ENCODE measurements at places on chromosomes 4 and X. TPM values are rescaled to one million over a fixed set of nuclear protein-coding genes. Genes with fewer than 3 reads are reported as not detected.

The TLR3 gene
- 8.7 TPM for total RNA-seq

The PRIMPOL gene
- 28.1 TPM for total RNA-seq

The CAPN6 gene
- 6.7 TPM for total RNA-seq

The PRICKLE3 gene
- total RNA-seq, result 14.5 TPM

The NSUN7 gene
- 11.0 TPM for total RNA-seq

The PGM2 gene
- total RNA-seq, result 19.7 TPM

The VCX gene
- total RNA-seq, result not detected

DNA sequence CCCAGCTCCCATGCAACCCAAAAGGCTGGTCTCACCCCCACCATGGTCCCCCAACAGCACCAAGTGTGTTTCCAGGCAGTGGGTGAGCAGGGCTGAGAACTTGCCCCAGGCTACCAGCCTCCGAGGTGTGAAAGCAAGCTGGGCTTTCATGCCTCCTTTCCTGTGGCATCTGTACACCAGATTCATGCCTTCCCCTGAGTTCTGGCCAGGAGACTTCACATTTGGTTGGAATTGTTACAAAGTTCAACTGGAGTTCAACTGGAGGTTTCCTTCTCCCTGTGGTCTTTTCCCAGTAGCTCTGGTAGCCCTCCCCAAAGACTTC is 77.6 kb upstream of the RAB40AL start:
- no peaks in the 10 kb centered on the region for H3K4me1 ChIP-seq
- DNase-seq, result no peak
- no peak overlapping the region for H3K27ac ChIP-seq
- H3K36me3 ChIP-seq, result no peaks in the 10 kb centered on the region
- H3K27me3 ChIP-seq, result no peaks in the 10 kb centered on the region

DNA sequence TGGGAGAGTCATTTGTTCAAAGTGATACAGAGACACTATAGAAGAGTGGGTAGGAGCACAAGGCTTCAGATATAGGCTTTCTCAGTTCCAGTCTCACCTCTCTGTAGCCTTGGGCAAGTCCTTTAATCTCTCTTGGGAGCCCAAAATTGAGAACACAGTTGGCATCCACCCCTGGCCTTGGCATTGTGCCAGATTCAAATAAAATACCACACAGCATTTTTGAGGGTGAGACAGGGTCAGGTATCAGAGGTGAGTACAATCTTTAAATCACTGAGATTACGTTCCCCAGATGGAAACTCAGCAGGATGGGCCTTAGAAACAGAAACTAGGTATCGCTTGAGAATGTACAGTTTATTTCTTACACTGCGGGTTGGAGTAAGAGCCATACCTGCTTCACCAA is 25.2 kb upstream of the SMIM10L2A start:
- H3K4me3 ChIP-seq, result no peak overlapping the region
- no peaks in the 10 kb centered on the region for H3K36me3 ChIP-seq
- DNase-seq, result no peak
- no peaks in the 10 kb centered on the region for H3K4me1 ChIP-seq

- peaks cover 15% of the 10 kb centered on the region for H3K4me1 ChIP-seq
- H3K4me3 ChIP-seq, result no peak overlapping the region
- H3K27ac ChIP-seq, result no peak overlapping the region
- no peak for DNase-seq
- H3K36me3 ChIP-seq, result no peaks in the 10 kb centered on the region
Measured at GRCh38 chrX:46953597-46953996, 41.4 kb downstream of the JADE3 start.

- no peak for DNase-seq
- no peaks in the 10 kb centered on the region for H3K36me3 ChIP-seq
- H3K27me3 ChIP-seq, result no peaks in the 10 kb centered on the region
- no peaks in the 10 kb centered on the region for H3K4me1 ChIP-seq
Measured at GRCh38 chr4:35526456-35526855, 717.9 kb downstream of the ARAP2 start.

GRCh38 chrX:386239-386767 is 404 bp downstream of the PPP2R3B start:
- peak overlapping the region; percentile 100 for H3K27ac ChIP-seq
- no peak for DNase-seq
- H3K4me3 ChIP-seq, result peak overlapping the region; percentile 36
- peaks cover 13% of the 10 kb centered on the region for H3K4me1 ChIP-seq
- H3K27me3 ChIP-seq, result no peaks in the 10 kb centered on the region
- no peaks in the 10 kb centered on the region for H3K36me3 ChIP-seq

DNA sequence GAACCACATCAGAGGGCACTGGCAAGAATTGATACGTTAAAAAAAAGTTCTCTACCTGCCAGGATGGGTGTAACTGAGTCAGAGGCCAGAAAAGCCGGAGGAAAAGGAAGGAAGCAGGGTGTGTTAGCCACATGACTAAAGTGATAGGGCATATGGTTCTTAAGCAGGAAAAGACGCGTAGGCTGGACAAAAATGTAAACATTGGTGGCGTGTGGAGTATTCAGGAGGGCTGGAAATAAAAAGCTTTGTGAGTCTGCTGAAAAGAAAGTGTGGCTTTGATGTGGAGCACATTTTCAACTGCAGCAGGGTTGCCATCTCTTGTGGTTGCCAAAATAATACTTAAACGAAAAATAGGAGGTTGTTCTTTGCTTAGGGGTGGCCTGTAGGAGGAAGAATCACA is 186.5 kb upstream of the RPL34 start:
- H3K4me1 ChIP-seq, result no peaks in the 10 kb centered on the region
- H3K27ac ChIP-seq, result no peak overlapping the region
- DNase-seq, result no peak

DNA sequence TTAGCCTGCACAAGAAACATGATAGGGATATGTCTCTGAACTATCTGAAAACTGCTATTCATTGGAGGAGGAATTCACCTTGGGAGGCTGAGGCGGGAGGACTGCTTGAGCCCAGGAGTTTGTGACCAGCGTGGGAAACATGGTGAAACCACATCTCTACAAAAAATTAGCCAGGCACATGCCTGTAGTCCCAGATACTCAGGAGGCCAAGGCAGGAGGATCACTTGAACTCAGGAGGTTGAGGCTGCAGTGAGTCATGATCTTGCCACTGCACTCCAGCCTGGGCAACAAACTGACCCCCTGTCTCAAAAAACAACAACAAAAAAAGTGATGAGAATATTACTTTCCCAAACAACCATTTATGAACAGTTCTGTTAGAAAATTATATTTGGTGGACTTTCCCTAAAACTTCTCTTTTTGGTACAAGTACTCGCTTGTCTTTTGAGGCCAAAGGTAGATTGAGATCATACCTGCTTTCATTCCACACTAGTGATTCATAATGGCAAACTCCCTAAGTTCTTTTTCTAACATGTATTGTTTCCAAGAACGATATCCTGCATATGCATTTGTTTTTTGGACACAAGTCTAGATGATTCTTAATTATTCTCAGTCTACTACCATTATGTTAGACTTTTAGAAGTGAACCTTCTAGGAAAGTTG is 33.4 kb downstream of the METTL14 start:
- no peak for DNase-seq
- H3K36me3 ChIP-seq, result no peaks in the 10 kb centered on the region
- no peak overlapping the region for H3K4me3 ChIP-seq
- H3K27me3 ChIP-seq, result no peaks in the 10 kb centered on the region
- no peaks in the 10 kb centered on the region for H3K4me1 ChIP-seq

DNA sequence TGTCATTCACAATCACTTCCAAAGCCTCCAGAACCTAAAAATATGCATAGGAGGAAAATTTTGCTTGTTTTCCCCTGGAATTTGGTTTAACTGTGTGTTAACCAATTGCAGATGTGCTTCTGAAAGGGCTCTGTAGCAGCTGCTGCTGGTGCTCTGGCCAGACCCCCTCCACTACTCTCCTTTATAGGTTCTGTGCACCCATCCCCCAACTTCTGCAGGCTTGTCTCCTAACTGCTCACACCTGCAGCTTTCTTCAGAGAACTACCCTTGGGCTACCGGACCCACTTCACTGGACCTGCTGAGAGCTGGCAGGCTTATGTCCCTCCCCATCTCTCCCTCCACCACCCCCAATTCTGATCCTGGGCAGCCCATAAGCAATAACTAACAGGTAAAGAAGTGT is 662.1 kb upstream of the DIPK2B start:
- no peak overlapping the region for H3K4me3 ChIP-seq
- no peaks in the 10 kb centered on the region for H3K27me3 ChIP-seq
- no peaks in the 10 kb centered on the region for H3K4me1 ChIP-seq
- H3K27ac ChIP-seq, result no peak overlapping the region
- DNase-seq, result no peak

DNA sequence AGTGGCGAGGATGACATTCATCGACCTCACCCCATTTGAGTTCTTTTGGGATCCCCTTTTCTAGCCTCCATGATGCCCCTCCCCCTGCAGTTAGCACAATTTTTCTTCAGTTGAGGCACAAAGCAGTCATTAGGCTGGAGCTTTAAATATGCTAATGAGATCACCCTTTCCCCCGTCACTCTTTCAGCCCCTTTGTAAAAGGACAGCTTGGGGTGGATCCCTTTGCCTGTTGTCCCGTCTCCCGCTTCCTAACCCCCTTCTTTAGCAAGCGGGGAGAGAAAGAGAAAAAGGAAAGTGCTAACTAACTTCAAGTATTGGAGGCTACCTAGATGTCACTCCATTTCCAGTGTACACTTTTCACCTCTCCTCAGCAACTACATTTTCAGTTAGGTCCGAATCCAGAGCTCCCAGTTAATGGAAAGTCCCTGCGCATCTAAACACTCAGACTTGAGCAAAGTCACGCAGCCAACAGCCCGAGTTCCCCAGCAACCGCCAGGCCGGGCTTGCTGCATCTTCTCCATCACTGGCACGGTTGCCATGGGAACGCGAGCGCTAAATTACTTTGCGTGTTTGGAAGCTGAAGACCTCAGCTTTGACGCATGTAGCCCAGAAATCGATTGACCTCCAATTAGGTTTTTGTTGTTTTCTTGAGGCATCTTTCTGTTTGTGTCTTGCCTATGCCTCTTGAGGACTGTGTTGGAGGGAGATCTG is 76.8 kb downstream of the RTL5 start:
- H3K27ac ChIP-seq, result no peak overlapping the region
- no peaks in the 10 kb centered on the region for H3K27me3 ChIP-seq
- H3K4me1 ChIP-seq, result no peaks in the 10 kb centered on the region
- DNase-seq, result no peak
- no peak overlapping the region for H3K4me3 ChIP-seq

GRCh38 chr4:139851133-139851532 is 185.5 kb downstream of the MGST2 start:
- H3K36me3 ChIP-seq, result no peaks in the 10 kb centered on the region
- no peak overlapping the region for H3K4me3 ChIP-seq
- H3K27me3 ChIP-seq, result no peaks in the 10 kb centered on the region
- no peak for DNase-seq

DNA sequence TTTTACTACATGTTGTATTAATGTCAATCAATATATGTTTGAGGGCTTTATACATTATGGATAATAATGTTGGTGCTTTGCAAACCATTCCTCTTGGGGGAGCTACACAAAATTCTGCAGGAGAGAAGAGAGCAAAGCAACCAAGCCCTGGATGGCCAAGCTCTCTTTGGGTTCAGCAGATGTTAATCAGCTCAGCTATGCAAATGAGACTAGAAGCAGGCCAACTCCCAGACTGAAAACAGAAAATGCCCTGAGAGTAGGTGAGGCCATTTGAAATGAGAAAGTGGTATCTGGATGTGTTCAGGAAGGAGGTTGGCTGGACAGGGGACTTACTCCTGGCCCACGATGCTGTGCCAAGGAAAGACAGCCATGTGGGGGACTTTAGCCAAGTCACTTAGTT is 387.0 kb downstream of the BCOR start:
- no peaks in the 10 kb centered on the region for H3K36me3 ChIP-seq
- H3K27me3 ChIP-seq, result no peaks in the 10 kb centered on the region
- no peaks in the 10 kb centered on the region for H3K4me1 ChIP-seq
- H3K27ac ChIP-seq, result no peak overlapping the region
- no peak overlapping the region for H3K4me3 ChIP-seq

- H3K36me3 ChIP-seq, result no peaks in the 10 kb centered on the region
- no peak overlapping the region for H3K4me3 ChIP-seq
- H3K27me3 ChIP-seq, result peaks cover 100% of the 10 kb centered on the region
- no peaks in the 10 kb centered on the region for H3K4me1 ChIP-seq
Measured at GRCh38 chr4:4866124-4866865, 6.8 kb downstream of the MSX1 start.

- no peak overlapping the region for H3K4me3 ChIP-seq
- H3K27ac ChIP-seq, result no peak overlapping the region
- DNase-seq, result no peak
- H3K4me1 ChIP-seq, result no peaks in the 10 kb centered on the region
- H3K36me3 ChIP-seq, result no peaks in the 10 kb centered on the region
- no peaks in the 10 kb centered on the region for H3K27me3 ChIP-seq
Measured at GRCh38 chr4:65868096-65868824, 198.0 kb upstream of the EPHA5 start.

- no peak overlapping the region for H3K4me3 ChIP-seq
- H3K27ac ChIP-seq, result peak overlapping the region; percentile 70
- no peaks in the 10 kb centered on the region for H3K36me3 ChIP-seq
Measured at GRCh38 chr4:185600801-185601434, 65.6 kb upstream of the PDLIM3 start.

DNA sequence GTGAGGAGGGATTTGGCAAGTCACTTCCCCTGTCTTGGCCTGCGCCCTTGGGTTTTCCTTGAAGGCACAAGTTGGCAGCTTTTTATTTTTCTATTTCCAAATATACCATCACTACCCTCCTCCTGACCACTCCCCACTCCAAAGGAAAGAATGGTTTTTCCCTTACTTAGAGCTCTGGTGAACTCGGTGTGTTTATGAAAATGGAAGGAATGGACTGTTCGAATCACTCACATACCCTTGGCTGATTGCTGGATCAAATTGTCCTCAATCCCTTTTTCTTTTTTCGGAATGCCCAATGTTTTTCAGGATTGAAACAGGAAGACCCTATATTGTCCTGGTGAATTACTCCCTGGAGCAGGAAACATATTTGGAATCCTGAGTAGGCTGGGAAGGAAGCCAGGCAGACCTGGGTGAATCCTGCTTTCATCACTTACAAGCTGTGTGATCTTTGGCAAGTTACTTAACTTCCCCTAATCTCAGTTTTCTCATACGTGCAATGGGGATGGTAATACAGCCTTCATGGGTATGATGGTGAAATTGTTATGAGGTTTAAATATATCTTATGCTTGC is 70.7 kb downstream of the RTL5 start:
- DNase-seq, result no peak
- no peaks in the 10 kb centered on the region for H3K27me3 ChIP-seq
- H3K36me3 ChIP-seq, result no peaks in the 10 kb centered on the region
- H3K4me3 ChIP-seq, result no peak overlapping the region

GRCh38 chr4:20249333-20249732 is 2.4 kb upstream of the SLIT2 start:
- H3K4me3 ChIP-seq, result no peak overlapping the region
- H3K27ac ChIP-seq, result no peak overlapping the region
- H3K36me3 ChIP-seq, result no peaks in the 10 kb centered on the region

Data from transverse colon (tissue), 4 donors.